Uterus (tissue), 4 donors: ENCODE measurements at places on chromosomes 6 and 20. TPM values are rescaled to one million over a fixed set of nuclear protein-coding genes. Genes with fewer than 3 reads are reported as not detected.

TMEM170B gene
- total RNA-seq = 10.8 TPM

ULBP1 gene
- not detected for total RNA-seq

GRCh38 chr6:15508931-15509330 lies 153.9 kb downstream of the DTNBP1 start:
- no peak for DNase-seq

RIPOR2 gene
- total RNA-seq = 106 TPM

- DNase-seq = no peak
These were observed 121.6 kb downstream of the PREX1 start for GRCh38 chr20:48706116-48706656.

GRCh38 chr6:12173661-12174060 lies 116.5 kb upstream of the EDN1 start:
- DNase-seq = no peak

- no peak for DNase-seq
These were observed 41.8 kb upstream of the TOP1 start for GRCh38 chr20:40986774-40987173.

PGBD1 gene
- 2.6 TPM for total RNA-seq

DNA sequence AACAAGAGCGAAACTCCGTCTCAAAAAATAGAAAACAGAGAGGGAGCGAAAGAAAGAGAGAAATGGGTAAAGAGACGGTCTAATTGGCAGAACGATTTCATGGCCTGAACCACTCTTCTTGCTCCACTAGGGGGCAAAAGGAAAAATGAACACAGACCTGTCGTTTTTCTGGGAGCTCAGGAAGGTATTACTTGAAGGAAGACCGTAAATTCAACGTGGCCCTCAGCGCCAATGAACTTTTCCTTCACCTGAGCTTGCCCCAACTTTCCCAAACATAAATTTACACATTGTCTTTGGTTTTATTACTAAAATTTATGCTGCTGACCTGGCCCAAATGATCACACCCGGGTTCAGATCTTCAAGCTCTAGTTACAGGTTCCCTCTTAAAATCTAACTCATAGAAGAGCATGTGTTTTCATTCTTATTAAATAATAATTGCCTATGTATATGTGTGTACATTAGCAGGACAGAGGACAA lies 67.3 kb downstream of the ATP9A start:
- no peak for DNase-seq

DNA sequence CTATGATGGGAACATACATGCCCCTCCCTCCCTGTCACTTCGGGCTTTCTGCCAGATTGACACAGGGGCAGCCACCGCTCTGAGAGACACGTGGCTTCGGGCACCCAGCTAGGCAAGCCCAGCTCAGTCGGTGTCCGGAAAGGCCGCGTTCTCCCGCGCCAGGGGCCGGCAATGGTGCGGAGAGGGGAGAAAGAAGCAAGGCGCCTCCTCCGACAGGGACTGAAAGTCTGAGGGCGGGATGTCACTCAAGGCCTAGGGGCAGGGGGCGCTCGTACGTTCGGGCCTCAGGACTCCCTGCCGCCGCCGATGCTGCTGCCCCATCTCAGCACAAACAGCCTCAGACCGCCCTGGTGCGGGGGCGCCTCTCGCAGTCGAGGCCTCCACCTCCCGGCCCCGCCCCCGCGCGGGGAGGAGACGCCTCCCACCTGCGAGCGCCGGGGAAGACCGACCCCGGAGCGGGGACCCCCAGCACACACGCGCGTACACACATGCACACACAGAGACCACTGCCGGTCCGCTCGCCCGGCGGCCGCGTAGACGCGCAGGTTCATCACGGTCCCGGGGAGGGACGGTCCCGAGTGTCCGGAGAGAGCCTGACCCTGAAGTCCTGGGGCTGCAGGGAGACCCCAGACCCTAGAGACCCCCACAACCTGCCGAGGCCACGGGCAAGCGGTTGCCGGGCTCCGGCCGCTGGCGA lies 1.9 kb downstream of the GRM4 start:
- no peak for DNase-seq

GRCh38 chr6:170139531-170139930 lies 151.3 kb downstream of the DLL1 start:
- DNase-seq = peak; percentile 5

DNA sequence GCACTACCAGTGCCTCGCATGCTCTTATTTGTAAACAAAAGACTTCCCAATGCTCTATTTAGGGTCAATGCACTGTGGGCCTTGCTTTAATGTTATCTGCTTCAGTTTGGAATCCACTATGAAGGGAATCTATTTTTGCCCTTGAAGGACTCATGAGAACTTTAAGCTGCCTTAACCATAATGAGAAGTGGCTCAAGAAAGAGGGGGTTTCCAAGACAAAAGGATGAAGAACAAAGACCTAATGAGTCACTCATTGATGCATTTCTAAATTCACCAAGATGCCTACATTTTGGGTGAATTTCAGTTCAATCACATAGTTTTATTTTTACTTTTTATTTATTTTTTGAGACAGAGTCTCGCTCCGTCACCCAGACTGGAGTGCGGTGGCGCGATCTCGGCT lies 228.2 kb downstream of the LY86 start:
- DNase-seq = no peak

SOBP gene
- 2.6 TPM for total RNA-seq

GRCh38 chr20:8399947-8400346 lies 267.9 kb downstream of the PLCB1 start:
- no peak for DNase-seq

DNA sequence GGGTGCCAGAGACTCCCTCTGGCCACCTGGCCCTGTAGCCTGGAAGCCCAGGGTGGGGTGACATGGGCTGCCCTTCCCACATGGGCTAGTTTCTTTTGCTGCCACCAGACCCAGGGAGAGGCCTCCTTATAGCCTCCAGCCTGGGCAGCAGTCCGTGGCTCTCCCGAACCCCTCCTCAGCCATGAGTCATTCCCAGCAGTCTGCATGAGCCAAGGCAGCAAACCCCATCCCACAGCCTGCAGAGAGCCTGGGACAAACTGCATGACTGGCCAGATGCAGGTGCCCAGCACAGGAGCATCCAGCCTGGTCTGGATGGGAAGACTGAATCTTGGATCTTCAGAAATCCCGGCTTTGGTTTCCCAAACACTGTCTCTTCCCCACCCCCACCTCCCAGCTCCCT lies 75.7 kb downstream of the MRPL14 start:
- peak; percentile 61 for DNase-seq

GRCh38 chr6:28695715-28696114 lies 170.0 kb downstream of the GPX5 start:
- DNase-seq = no peak

CTCFL gene
- not detected for total RNA-seq

WFDC12 gene
- not detected for total RNA-seq

MEI4 gene
- not detected for total RNA-seq

GTF2H4 gene
- total RNA-seq = 65.2 TPM

MYLIP gene
- total RNA-seq = 68.5 TPM

KCNQ5 gene
- total RNA-seq = not detected

DNA sequence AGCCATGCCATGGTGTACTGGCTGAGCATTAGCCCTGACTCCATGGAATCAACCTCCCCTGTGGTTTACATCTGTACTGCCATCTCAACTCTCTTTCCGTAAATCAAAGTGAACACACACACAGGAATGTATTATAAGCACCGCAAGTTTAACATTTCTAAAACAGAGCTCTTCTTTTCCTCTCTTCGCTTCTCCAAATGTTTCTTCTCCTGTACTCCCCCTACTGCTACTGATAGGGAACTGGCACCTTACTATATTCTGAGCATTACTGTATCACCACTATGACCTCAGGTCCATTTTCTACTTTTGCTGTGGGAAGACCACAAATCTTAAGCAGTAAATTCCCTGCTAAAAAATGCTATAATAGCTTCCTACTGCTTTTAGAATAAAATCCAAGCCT lies 101.2 kb downstream of the NUS1 start:
- DNase-seq = no peak

- DNase-seq = no peak
These were observed 14.9 kb upstream of the ZFAND3 start for GRCh38 chr6:37804586-37804985.

KCNG1 gene
- 69.2 TPM for total RNA-seq

DNA sequence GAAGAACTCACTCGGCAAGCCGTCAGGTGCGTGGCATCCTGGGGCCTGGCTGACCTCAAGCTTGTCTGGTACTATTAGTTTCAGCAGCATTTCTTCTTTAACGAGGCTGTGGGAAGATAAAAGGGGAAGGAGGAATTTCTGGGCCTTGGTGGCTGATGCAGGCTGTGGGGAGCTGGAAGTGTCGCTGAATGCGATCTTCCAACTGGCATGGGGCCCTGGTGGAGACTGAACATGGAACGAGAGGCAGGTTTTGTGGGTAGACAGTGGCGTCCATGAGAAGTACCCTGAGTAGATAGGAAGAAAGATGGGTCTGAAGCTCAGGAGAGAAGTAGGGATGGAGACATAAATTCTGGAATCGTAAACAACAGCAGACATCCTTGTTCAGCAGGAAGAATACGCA lies 23.9 kb downstream of the ERMARD start:
- no peak for DNase-seq

DNA sequence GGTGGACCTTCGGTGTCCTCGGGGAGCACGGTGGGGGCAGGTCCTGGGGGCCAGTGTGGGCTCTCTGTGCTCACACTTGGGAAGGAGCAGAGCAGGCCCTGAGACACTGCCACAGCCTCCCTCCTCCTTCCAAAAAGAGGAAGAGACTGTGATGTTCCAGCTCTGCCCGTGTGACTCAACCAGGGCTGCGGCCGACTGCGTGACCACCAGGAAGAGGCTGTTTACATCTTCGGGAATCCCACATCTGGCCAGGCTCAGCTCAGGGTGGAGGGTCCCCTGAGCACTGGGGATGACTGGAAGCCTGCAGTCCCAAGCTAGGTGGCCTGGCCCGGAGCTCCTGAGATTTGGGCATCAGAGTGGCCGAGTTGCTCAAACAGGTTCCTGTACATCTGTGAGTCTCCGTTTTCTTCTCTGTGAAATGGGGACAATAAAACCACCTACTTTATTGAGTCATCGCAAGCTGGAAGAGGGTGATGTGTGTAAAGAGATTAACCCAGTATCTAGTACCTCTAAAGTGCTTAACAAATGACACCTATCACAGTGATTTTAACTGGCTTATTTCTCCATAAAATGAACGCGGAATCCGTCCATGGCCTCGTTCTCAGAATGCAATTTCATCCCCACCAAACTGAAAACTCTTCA lies 242.1 kb downstream of the DLL1 start:
- peak; percentile 30 for DNase-seq

SCRT2 gene
- not detected for total RNA-seq

MCM3 gene
- 21.8 TPM for total RNA-seq

DNA sequence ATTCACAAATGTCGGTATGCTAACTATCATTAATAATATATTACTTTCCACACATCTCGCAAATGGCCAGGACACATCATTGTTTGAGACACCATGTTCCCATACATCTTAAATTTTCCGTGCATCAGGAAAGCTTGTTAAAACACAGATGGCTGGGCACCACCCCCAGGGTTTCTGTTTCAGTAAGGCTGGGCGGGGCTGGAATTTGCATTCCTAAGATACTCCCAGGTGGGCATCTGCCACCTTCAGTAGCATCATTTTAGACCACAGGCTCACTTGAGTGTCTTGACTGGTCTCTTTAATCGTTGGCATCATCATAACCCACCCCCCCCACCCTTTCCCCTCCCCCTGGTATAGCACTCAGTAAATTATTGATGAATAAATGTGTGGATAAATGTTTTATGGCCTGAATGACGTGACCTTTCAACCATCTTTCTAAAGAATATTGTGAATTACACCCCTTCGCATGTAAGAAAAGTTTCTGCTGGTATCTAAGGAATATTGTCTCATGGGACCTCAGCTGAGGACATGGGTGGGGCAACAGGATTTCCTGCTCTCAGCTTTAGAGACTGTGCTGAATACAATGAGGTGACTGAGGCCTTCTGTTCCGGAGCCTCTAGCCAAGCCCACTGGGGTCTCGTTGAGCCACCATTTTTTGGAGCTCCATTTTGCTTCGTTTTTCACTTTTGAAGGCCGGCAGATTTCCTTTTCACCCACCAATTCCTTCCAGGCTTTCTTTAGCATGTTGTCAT lies 124.1 kb upstream of the NEDD9 start:
- DNase-seq = peak; percentile 54
